ENCODE measurements at places on chromosomes 5 and 9.

DNA sequence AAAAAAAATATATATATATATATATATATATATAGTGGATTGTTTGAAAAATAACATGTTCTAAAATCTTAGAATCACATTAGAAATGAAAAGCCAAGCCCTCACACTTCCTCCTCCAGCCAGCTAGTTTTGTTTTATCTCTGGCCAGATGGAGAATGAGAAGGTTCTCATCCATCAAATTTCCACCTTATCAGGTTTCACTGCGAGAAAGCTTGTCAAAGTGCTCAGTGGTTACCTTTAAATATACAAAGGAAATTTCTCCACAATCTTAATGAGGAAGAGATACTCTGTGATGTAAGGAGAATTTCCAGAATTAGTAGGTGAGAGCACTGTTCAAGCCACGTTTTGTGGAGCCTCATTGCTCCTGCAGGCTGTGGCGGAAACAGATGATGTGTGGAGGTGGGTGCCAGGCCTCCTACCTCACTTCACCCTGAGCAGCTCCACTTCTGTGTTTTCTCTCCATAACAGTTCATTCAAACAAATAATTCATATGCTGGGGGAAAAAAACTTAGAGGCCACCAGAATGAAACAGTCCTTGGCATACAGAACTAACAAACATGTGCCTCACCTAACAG is 71.9 kb downstream of the CDK5RAP2 start:
- DNase-seq, result no peak

DNA sequence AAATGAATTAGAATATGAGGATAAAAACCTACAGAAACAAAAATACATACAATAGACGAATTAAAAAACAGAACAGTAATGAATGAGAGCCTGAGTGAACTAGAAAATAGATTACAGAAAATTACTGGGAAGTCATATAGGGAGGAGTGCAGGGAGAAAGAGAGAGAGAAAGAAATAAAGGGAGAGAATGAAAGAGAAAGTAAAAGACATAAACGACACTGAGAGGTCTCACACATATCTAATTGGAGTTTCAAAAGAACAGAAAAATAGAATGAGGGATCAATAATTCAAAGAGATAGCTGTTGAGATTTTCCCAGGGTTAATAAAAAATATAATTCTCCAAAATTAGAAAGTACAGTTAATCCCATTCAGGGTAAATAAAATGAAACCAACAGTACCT is 156.4 kb upstream of the FTMT start:
- DNase-seq, result no peak

DNA sequence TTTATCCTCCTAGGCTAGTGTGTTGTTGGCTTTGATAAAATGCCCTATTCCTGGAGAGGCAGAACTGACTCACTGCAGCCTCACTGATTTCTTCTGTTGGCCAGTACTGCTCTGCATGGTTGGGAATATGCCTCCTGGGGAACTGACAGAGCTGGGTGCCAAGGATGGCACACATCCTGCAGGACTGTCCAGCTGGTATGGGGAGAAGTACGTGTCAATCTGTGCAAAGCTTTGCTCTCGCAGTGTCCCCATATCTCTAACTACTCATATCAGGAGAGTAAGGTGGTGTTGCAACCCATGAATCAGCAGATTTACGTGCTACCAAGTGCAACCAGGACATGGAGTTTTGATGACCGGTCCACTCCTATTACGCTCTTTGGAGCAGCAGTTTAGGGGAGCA is 74.7 kb downstream of the TEK start:
- no peak for DNase-seq

DNA sequence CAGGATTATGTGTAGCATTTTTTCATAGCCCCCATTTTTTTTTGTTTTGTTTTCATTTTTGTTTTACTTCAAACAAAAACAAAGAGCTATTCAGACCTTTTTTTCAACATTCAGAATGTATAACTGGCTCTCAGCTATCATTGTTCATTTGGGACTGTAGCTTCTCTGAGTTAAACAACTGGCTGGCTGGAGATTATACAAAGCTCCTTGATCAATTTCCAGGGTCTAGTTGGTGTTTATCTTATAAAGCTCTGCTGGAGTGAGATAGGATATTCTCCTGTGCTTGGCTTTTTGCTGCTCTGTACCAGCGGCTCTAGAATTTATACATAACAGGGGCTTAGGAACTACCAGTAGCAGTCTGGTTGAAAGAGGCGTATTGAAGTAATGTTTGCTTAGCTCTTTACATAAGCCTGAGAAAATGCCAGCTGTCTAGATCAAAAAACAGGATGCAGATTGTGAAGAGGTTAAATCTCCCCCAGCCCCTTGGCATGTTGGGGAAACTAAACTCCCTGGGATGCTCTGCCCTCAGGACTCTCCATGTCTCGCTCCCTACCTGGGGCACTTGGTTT is 15.2 kb downstream of the GARNL3 start:
- DNase-seq, result no peak

- no peak for DNase-seq
Observed at GRCh38 chr5:82798676-82799075, 278.5 kb downstream of the TMEM167A start.
